ENCODE measurements at places on chromosomes 2 and 18. TPM values are rescaled to one million over a fixed set of nuclear protein-coding genes. Genes with fewer than 3 reads are reported as not detected.

DNA sequence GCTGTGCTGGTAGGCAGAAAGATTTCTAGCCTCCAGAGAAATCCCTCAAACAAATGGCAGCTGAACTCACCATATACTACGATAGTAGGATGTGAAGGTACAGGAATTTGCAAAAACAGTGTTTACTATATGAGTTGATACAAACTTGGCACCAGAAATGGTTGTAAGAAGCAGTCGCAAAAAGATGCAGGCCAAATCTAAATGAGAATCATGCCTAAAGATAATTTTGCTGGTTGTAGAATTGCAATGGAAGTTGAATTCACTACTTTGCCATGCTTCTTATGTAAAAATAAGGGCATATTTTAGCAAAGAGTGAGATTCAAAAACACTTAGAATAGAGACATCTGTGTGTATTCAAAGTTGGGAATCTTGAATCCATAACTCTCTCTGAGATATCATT is 924.7 kb downstream of the SUCLG1 start:
- DNase-seq: no peak

DNA sequence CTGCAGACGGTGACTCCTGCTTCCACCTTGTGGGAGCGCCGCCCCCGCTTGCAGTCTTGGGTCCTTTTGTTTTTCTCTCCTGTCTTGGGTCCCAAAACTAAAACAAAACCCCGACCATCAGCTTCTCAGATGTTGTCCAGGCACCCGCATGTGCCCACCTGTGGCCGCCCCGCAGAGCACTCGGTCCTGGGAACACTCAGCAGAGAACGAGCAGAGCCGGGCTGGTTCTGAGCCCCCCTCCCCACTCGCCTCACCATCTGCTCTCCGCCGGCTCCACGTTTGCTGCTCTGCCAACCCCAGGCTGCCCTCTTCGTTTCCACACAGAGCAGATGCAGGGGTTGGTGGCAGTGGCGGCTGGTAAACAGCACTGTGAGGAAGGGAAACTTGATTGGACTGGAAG is 38.5 kb downstream of the CTDP1 start:
- DNase-seq: no peak

DNA sequence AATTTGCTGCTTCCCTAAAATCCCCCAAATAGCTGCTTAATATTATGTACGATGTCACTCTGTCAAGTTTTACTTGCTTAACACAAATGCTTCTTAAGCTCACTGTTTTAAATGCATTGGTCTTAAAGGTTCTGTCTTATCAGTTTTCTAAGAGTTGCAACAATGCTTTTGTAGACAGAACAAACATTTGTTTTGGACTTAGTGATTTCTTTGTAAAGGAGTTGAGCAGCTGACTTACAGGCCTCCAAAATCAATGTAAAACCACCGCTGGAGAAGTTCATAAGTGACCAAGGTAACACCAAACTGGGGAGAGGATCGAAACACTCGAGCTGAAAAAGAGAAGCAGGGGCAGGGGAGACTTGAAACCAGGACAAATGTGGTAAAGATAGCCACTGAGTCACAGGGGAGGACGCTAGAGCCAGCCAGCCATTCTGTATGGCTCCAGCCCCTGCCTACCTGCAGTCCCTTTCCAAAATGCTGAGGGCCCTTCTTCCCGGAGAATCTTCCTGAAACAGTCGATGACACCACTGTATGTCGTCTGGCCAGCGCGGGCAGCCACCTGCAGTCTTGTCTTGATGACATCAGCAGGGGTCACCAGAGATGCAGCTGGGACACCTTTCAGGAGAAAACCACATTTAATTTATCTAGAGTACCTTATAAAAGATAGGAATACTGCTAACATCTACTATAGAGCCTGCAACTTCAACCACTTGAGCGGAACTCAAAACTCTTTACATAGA is 100.2 kb downstream of the DYNC1I2 start:
- no peak for DNase-seq

- DNase-seq: no peak
Measured at GRCh38 chr2:81767187-81767912, 1462.8 kb upstream of the LRRTM1 start.

- no peak for DNase-seq
Measured at GRCh38 chr2:189066037-189066436, 91.9 kb downstream of the COL3A1 start.

DNA sequence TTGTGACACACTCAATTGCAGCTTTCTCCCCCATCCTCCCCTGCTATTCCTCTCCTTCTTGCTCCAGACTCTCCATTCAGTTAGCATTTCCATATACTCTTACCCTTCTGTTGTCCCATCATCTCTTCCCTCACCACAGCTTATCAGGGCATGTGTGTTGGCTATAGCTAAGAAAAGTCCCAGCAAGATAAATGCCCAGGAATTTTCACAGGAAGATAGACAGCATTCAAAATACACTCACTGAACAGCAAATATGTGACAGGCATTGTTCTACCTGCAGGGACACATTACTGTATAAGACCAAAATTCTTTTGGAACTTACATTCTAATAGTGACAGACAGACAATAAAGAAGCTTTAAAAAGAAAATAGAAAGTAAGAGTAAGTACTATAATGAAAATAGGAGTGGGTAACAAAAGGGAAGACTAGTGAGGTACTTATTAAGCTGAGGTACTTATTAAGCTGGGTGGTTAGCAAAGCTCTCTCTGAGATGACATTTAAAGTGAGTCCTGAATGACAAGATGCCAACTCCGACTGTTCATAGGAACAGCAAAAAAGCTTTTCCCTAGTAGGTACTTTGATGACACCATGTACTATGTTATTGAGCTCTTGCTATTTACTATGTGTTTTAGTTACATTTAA is 86.2 kb downstream of the CHN1 start:
- no peak for DNase-seq

DNA sequence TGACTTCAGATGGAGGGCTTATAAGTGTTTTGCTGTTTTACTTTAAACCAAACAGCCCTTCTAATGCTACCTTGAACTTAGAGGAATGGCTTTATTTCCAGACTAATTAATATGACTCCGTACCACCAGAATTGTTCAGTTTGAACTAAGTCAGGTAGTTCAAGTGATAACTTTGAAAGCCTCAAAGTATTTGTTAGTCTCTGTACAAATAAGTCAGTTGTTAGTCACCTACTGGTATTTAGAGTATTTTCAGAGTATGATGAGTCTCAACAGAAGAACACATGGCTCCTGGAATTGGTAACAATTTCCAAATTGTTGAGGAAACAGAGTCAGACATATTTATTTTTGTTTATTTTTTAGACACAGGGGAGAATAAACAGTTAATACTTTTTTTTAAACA is 381.8 kb upstream of the NRXN1 start:
- DNase-seq: no peak

GRCh38 chr2:40138314-40138713 is 313.6 kb downstream of the SLC8A1 start:
- DNase-seq: no peak

- DNase-seq: no peak
Measured at GRCh38 chr2:190910341-190911136, 29.9 kb downstream of the GLS start.

GRCh38 chr2:136510244-136510643 is 255.1 kb upstream of the THSD7B start:
- DNase-seq: no peak

DNA sequence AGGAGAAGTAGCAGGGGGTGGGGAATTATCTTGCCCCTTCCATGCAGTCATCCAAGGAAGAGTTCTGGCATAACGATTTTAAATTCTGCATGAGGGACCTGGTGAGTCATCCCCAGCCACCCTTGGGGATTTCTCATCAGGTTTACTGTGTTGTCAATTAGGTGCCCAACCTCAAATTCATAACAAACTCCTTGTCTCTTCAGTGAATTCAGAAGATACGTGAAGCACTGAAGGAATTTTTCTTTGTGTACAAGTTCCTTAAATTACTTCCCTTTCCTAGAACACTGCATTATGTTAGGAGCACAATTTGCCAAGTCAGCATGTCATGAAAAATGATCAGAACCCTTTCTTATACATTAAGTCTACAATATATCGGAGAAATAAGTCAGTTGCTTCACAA is 70.8 kb upstream of the NOSTRIN start:
- DNase-seq: no peak

Gene ADRA2B
- 0.81 TPM for total RNA-seq

Gene METTL5
- 45.8 TPM for total RNA-seq

Gene CFAP210
- total RNA-seq: not detected

Measured in aorta (tissue), 5 donors.